Cardiac muscle cell (in vitro differentiated cells and primary cell): ENCODE measurements at places on chromosomes 11 and 22. TPM values are rescaled to one million over a fixed set of nuclear protein-coding genes. Genes with fewer than 3 reads are reported as not detected.

DNA sequence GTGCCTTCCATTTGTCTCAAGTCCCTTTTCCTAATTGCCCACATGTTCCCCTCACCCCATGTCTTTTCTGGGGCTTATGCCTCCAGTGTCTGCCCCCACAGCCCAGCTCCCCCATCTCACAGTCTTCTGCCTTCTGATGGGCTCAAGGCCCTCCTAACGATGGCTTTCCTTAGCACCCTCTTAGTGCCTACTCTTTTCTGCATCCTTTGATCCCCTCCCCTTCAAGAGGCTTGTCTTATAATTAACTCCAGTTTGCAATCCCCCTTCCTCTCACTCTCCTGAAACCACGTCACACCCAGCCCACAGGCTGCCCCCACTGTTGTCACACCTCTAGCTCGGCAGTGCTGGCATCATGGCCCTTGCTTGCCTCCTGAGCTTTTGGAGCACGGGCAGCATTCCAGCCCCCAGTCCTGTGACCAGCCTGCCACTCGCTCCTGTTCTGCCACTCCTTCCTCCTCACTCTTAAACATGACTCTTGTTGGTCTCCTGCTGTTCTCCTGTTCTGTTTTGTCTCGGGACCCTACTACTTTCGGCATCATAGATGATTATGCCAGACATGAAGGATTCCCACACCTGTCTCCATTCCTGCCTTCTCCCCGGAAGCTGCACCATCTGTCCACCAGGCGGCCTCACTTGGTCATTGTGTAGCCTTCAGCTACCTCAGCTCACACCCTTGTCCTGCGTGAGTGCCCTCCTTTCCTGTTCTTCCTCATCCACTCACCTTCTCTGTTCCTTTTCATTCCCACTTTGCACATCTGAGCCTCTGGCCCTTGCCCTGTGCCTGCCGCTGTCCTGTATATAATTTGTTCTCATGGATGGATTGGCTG lies 26.1 kb downstream of the UBE2L3 start:
- no peak for DNase-seq

DNA sequence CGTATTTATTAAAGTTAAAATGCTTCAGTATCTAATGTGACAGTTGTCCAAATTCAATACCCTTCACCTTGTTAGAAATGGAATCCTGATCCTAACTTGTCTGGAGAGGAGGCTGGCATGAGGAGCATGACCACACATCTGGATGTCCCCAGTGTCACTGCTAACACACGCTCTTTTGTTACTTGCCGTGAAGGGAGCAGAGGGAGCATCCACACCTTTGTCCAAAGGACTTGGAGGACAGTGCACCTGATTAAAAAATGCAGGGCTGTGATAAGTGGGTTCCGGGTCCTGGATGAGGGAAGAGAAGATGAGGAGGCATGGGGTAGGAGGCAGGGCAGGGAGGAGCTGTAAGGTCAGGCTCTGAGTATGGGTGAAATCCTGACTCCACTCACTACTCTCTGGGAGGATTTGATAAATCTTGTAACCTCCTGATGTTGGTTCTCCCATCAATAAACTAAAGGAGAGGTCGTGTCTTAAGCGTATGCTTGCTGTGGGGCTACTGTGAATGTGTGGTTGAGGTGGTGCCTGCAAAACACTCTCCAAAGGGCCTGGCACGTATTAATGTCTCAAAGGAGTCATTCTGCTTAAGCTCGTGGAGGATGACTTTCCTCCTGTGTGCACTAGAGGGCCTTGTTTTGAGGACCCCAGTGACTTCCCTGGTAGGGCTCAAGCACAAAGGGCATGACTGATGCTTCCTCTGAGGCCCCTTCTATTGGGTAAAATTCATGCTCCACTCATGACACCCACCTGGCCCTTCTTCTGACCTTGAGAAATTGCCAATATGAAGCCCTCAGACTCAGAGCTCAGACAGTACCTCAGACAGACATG lies 16.8 kb upstream of the IGLL5 start:
- no peak for DNase-seq

- no peak for DNase-seq
Observed at GRCh38 chr11:114166897-114167323, 107.4 kb downstream of the ZBTB16 start.

DNA sequence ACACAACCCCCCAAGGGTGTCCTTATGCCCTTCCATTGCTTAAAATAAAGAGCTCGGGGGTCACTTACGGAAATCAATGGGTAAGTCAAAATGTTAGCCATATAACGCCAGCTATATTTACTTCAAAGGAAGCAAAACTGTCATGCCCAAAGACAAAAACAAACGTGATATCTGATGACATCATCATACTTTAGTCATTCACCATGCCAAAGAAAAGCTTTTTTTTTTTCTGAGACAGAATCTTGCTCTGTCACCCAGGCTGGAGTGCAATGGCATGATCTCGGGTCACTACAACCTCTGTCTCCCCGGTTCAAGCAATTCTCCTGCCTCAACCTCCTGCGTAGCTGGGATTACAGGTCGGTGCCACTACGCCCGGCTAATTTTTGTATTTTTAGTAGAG lies 47.7 kb upstream of the SC5D start:
- no peak for DNase-seq

- no peak for DNase-seq
Observed at GRCh38 chr22:37218771-37219411, 6.6 kb upstream of the SSTR3 start.

- no peak for DNase-seq
Observed at GRCh38 chr11:17604201-17604914, 57.3 kb downstream of the OTOG start.

DNA sequence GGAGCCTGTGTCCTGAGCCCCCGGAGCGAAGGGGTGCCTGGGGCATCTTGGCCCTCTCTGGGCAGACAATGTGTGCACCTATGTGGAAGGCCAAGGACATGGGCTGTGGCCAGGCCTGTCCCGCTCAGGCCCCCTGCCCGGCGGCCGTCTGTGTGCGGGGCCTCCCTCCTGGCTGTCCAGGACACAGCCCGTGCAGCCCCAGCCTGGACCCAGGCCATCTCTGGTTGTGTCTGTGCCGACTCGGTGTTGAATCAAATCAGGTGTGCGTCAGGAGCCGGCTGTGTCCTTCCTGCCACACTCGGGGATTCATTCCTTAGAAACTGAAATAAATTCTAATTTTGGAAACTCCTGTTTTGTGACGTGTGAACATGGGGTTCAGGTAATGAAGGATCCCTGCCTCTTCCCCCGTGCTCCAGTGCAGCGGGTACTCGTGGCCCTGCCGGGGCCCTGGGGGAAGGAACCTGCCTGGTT lies 1.5 kb upstream of the SELENOO start:
- no peak for DNase-seq

- DNase-seq, result no peak
Observed at GRCh38 chr22:46754110-46754799, 8.2 kb upstream of the TBC1D22A start.

- DNase-seq, result no peak
Observed at GRCh38 chr22:41240377-41241132, at the start of gene CHADL. TSS of gene CHADL (minus strand) at chr22:41240931. CDS start at chr22:41240881, 50 bp downstream.

- no peak for DNase-seq
Observed at GRCh38 chr11:59025097-59025496, 61.0 kb upstream of the GLYATL1B start.

- DNase-seq, result no peak
Observed at GRCh38 chr11:124884340-124884739, 13.3 kb downstream of the ROBO4 start.

GRCh38 chr11:117910525-117910924 lies 18.7 kb downstream of the TMPRSS13 start:
- DNase-seq, result no peak

DNA sequence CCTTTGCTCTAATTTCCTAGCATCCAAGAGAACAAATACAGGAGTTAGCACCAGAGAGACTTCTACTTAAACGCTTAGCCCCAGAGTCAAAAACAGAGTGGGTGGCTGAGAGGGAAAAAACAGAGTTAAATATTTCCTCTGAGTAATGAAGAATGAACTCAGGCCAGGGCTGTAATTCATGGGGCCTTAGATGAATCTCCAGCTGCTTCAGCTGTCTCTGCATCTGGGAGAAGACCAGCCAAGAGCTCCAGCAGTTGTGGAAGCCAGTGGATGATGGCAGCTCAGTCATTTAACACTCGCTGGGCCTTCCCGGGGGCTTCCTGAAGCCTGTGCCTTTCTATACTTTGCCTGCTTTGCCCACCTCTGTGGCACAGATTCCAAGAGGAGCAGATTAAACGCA lies 5.7 kb upstream of the ADAMTS15 start:
- no peak for DNase-seq

DNA sequence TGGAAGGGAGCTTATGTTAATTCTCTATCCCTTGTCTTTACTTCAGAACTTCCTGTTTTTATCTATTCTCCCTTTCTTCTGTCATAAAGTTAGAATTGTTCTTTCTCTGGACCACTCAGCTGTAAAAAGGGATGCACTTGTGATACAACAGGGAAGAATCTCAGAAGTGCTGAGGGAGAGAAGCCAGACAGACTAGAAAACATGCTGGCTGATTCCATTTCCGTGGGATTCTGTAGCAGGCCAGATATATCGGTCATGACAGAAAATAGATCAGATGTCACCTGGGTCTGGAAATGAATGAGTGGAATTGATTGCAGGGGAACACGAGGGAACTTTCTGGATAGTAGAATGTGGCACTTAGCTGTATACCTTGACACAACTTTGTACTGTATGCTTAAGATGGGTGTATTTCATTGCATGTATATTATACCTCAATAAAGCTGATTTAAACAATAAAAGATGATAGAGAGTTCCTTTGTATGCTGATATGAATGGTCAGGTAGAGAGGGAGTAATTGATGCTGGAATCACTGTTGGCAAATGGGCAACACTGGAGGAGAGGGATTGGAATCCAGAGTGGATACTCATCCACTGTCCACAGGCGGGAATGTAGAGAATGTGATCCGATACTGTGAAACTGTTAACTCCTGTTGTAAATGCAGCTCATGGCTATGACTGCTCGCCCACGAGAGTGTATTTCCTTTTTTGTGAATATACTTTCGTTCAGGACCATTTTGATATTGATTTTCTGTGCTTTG lies 59.6 kb downstream of the ATXN10 start:
- peak; percentile 40 for DNase-seq

GRCh38 chr11:102559839-102560238 lies 29.3 kb upstream of the MMP7 start:
- DNase-seq, result no peak

The KCNJ5 gene
- 67.5 and 71.8 TPM in 2 replicates for total RNA-seq

The PNPLA5 gene
- not detected in 2 replicates for total RNA-seq

The TPBGL gene
- 0.18 and 0.21 TPM in 2 replicates for total RNA-seq
